ENCODE measurements at places on chromosomes 7 and 10.

GRCh38 chr10:20173046-20173445, 356.8 kb downstream of the PLXDC2 start:
- no peak for DNase-seq

GRCh38 chr7:143901332-143901667, 676 bp downstream of the TCAF1 start:
- DNase-seq, result no peak

- no peak for DNase-seq
Measured at GRCh38 chr7:113026941-113027340, 59.7 kb downstream of the GPR85 start.

GRCh38 chr10:58773341-58773740, 260.7 kb downstream of the BICC1 start:
- DNase-seq, result no peak

DNA sequence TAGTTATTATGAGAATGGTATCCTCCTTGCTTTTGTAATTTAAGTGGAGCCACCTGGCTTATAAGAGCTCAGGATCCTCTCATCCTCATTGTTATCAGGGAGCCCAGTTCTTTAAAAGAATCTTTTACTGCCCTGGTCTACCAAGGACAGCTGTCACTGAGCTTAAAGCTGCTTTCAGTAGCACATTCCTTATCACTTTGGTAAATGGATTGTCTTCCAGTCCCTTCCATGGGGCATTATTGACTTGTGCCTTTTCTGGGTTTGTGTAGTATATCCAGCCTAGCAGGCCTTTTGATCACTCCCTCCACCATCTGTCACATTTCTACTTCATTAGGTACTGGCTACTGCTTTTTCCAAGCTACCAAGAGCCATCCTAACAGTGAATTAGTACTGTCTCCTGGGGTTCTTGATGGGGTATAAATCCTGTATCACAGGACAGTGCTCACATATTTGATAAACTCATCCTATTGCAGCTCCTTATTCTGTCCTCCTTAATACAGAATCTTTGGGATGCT, 208.9 kb downstream of the TMEM26 start:
- no peak for DNase-seq

- DNase-seq, result no peak
Measured at GRCh38 chr7:116689790-116690259, 17.8 kb downstream of the MET start.

DNA sequence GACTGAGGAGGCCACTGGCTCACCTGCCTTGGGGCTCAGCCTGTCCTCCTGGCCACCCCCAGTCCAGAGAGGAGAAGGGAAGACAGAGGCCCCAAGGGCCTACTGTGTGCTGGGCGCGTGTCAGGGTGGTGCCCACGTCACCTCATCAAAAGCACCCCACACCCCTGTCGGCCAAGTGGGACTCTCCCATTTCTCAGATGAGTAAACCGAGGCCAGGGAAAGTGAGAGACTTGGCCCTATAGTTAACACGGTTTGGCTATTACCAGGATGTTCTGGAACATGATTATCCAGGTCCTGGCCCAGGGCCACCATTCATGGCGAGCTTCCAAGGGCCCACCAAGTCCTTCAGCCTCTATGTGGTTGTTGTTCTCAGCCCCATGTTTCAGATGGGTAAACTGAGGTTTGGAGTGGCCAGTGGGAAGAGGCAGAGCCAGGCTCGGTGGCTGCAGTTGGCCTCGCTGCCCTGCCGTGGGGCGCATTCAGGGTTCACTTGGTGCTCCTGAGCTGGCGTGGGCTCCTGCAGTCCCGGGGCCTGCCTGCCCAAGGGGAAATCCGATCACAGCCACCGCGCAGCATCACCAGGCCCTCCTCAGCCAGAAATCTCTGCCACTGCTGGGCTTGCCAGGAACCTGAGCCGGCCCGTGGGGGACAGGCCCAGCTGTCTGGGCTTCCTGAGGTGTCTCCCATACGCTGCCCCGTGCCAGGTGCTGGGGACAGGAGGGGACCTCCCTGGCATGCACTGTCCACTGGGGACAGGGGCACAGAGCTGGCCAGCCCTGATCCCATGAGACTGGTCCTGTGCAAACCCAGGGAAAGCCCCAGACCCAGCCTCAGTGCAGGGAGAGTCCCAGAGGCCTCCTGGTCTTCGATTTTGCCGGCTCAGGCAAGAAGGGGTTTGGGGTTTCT, 117.7 kb upstream of the TNRC18 start:
- DNase-seq, result no peak

GRCh38 chr7:80552031-80552694, 40.3 kb upstream of the GNAT3 start:
- DNase-seq, result no peak

DNA sequence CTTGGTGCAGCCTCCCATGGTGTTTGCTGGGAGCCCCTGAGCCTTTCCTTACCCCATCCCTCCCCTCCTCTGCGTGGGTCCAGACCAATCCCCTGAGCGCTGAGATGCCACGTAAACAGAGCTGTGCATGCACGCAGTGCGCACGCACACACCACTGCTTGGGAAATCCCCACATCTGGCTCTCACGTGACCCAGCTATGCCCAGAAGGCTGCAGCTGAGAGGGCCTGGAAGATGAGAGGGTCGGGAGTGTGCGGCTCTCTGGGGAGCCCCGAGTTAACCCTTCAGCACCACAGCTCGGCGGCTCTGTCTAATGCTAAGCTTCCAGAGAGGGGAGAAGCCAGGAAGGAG, 177.2 kb downstream of the SH3PXD2A start:
- no peak for DNase-seq

DNA sequence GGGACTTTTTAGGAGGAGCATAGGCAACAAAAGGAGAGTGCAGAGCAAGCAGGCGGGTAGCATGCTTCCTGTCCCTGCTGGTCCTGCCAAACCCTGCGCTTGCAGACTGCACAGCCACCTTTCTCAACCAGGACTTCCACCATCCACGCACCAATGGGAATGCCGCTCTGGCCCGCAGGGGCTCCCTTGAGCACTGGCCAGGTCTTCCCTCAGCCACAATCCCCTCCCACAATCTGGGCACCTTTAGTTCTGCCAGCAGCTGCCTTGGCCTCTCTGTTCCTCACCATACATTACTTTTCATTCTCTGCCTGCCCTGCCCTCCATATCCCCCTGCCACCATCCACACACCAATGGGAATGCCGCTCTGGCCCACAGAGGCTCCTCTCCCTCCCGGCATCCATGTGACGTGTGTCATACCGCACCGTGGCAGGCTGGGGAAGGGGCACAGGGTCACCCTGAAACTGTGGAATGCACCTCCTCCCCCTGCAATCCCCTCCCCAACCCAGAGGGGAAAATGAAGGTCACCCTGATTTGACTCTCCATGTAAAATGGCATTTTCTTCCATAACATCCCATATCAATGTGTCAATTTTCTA, 97.3 kb upstream of the MACROH2A2 start:
- peak; percentile 50 for DNase-seq

GRCh38 chr10:113108194-113108835, 158.3 kb downstream of the TCF7L2 start:
- DNase-seq, result peak; percentile 88

GRCh38 chr10:11098666-11099065, 81.0 kb downstream of the CELF2 start:
- no peak for DNase-seq

- DNase-seq, result no peak
Measured at GRCh38 chr7:151109094-151110048, 23.1 kb downstream of the AGAP3 start.

DNA sequence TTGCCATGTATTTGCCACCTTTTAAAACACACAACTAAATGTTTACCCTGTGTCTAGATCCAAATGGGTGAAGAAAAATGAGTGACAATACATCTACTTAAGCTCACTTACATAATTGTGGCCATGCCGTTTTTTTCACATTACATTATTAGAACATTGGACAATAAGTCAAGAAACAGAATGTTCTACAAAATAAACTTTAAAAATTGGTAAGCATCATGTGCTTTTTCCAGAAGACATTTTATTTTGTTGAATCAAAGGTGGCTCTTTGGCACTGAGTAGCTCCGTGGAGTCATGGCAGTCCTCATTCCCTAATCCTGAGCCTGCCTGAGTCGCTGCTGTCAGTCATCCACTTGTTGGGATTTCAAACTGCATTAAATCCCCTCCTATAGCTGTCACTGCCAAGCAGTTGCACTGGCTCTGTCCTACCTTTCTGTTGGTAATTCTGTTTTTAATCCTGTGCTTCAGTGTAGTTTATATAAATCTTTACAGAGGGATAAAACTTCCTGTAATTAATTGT, 32.3 kb downstream of the CAV1 start:
- no peak for DNase-seq

DNA sequence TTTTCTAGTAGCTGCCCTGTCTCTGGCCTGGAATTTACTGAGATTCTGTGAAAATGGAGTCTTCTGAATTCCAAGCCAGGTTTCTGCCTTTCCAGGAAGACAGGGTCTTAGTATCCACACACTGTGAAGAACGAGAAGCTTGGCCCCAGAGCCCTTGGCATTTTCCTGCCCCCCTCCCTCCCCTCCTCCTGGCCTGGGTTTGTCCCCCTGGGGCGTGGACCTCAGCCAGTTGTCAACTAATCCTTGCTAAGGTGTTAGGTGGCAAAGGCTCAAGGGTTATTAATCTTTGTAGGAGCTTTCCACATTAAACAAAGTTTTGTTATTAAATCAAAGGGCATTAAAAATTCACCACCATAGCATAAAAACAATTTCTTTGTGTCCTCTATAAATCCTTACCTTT, 329.5 kb downstream of the RNLS start:
- no peak for DNase-seq
